HAP-1 (cell line): ENCODE measurements at places on chromosomes 12 and 14.

GRCh38 chr14:97416550-97416949, 619.4 kb downstream of the VRK1 start:
- no peak for DNase-seq

GRCh38 chr12:62695696-62696095, 229.1 kb downstream of the MON2 start:
- no peak for DNase-seq

- DNase-seq: no peak
Measured at GRCh38 chr14:57512220-57512619, 18.6 kb upstream of the CCDC198 start.

DNA sequence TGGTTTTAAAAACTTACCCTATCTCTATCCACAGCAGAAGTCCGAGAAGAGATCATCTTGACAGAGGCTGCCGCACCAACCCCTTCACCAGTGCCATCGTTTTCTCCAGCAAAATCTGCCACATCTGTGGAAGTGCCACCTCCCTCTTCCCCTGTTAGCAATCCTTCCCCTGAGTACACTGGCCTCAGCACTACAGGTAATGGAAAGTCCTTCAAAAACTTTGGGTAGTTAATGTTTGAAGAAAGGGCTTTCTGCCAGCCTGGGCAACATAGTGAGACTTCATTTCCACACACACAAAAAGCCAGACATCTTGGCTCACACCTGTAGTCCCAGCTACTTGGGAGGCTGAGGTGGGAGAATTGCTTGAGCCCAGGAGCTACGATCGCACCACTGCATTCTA, 41.6 kb upstream of the RIC8B start:
- DNase-seq: no peak

GRCh38 chr12:133107121-133107520, 23.0 kb downstream of the ZNF891 start:
- DNase-seq: no peak

- no peak for DNase-seq
Measured at GRCh38 chr12:85253853-85254252, 26.2 kb upstream of the ALX1 start.
